ENCODE measurements at places on chromosomes 3 and 15. TPM values are rescaled to one million over a fixed set of nuclear protein-coding genes. Genes with fewer than 3 reads are reported as not detected.

GRCh38 chr3:85939074-85939482 lies 980.3 kb downstream of the CADM2 start:
- DNase-seq: no peak

DNA sequence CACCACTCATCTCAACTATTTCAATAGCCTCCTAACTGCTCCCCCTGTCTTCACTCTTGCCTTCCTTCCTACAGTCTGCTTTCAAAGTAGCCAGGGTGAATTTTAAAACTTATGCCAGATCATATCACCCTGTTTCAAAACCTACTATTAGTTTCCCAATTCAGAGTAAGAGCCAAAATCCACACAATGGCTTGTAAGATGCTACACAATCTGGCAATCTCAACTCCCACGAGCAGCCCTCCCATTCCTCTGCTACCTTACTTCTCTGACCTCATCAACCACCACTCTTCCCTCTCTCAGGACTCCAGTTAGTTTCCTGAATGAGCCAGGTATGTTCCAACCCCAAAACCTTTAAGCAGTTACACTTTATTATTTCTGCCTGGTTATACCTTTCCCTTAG lies 62.5 kb downstream of the VPS13C start:
- no peak for DNase-seq

GRCh38 chr3:130345487-130346079 lies at the start of gene COL6A5:
Gene COL6A5, plus strand, starts transcription at chr3:130345672. Its CDS starts 27,967 bp downstream, at chr3:130373639.
- peak; percentile 12 for DNase-seq

DNA sequence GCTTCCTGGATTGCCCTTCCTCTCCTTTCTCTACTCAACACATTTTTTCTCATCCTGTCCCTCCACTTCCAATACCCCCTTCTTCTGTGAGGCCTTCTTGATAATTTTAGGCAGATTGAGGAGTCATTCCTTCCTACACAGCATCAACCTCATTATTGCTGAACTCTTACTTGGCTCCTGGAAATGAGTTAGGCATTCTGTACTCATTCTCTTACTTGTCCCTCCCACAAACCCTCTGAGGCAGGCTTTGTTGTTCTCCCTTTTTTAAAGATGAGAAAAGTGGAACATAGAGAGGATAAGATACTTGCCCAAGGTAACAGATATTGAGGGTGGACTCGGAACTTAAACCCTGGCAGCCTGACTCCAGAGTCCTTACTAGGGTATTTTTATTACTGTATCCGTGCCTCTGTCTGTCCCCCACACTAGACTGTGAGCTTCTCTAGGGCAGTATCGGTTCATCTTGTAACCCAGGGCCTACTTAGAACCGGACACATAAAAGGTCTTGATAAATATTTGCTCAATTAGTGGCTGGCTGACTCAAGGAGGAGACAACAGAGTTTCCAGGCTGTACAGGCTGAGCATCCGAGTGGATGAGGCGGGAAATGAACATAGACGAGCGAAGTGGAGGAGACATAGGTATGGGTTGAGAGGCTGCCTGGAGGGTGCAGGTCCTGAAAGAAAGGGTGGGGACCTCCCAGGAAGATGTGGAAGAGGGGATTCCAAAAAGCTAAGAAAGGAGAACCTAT lies 148.7 kb upstream of the ATP2B2 start:
- DNase-seq: no peak

DNA sequence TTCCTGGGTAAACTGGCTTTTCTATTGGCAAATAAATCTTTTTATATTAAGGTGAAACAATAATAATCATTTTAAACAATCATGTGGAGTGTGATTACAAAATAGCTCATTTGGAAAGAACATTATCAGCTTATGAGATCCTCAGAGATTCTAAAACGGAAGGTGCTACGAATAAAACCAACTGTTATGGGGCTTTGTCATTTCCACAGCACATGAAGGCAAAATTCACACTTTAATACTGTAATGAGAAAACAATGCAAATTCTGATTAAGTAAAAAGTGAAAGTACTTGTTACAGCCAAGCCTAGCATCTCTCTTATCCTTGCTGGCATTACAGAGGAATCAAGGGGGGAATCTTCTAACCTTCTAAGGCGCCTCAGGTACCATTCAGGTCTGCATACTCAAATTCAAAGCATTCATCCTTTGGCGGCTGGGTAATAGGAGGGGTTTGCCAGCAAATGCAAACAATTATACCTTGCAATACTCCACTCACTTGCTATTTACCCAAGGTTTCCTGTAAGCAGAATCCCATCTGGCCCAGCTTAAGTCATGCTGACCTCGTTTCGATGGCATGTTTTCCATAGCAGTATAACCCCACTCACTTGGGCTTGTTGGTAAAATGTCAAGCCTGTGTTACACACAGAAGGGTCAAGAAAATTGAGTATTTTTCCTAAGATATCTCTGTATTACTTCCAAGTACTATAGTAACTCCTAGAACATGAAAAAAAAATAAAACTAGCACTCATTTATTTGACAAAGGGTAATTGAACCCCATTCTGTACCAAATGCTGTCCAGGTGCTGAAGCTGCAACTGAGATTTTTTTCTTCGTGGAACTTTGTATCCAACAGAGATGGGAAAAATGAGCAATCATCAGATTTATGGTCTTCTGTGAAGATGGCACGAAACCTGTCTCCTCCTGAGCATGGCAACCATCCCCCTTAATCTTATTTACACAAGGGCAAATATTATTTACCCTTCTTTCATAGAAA lies 183.7 kb upstream of the LMCD1 start:
- DNase-seq: no peak

GRCh38 chr3:169901453-169901852 lies 9.9 kb upstream of the SAMD7 start:
- no peak for DNase-seq

DNA sequence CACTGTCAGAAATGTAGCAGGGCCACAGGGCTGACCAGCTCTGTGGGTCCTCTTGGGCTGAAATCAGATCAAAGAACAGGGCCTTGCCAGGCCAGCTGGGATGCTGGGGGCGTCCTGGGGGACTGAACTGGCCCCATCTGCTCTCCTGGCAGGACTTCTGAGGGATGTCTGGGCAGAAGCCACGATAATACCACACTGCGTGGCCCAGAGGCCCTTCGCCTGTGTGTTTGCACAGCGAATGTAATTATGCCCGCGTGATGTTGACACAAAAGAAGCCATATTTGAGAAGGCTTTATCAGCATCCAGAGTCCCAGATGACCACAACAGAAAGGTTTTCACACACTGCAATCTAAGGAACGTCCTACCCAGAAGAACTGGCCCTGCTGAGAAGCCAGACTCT lies 174.0 kb downstream of the RAB11A start:
- DNase-seq: no peak

DNA sequence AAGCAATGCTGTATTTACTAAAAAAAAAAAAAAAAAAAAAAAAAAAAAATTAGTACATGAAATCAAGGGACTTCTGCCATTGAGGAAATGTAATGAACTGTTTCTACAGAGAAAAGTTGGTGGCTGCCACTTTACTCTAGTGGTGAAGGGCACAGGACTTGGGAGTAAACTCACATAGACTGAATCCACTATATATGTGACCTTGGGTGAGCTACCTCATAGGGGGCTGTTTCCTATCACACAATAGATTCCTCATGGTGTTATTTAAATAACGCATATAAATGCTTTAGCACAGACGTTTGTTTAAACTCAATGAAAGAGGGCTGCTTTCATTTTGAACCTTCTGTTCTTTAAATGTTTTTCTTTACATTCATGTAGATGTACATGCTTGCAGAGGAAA lies 25.8 kb downstream of the TERC start:
- no peak for DNase-seq

GRCh38 chr3:48830715-48831114 lies 17.0 kb downstream of the PRKAR2A start:
- DNase-seq: no peak

DNA sequence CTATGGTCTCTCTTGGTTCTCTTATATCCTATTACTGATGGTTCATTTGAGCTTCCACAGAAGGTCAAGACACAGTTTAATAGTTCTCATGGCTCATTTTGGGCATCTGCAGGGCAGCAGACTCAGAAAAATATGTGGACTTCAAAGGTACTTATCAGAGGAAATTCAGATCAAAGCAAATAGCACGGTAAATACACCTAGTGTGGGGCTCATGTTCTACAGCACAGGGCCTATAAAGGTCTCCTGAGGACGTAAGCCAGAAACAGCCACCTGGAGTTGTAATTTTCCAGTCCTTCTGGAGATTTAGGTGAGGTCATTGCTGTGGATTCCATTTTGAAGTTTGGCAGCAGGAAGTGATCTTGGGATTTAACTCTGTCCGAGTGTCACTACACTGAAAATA lies 134.5 kb upstream of the SGO1 start:
- no peak for DNase-seq

DNA sequence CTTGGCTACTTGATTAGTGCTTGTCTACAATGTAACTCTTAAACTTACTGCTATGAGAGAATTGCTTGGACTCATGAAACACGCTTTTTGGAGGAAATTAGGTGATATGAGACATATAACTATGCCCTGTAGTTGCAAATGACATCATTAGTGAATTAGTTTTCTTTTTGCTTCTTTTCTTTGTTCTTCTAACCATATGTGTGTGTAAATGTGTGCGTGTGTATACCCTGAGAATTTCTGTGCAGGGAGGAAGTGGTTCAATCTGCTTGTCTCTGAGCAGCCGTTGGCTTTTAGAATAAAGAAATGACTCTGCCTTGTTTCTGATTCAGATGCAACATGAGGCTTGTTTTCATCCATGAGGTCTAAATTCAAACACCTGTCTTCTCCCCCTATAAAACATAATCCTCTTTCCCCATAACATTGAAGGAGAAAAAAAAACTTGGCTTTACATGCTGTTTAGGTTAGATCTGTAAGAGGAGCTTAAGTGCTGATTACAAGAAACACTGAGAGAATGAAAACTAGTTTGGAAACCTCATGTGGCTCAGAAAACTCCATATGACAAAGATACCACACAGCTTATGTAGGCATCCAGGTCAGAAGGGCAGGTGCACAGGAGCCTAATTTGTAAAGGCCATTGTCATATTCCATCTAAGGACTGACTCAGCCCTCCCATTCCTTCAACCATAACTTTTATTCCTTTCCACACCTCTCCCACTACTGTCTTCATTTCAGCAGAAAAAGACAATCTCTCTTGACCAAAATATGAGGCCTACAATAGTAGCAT lies 30.5 kb upstream of the BLM start:
- no peak for DNase-seq

GRCh38 chr3:100709842-100710260 lies 557 bp downstream of the TFG start:
- DNase-seq: peak; percentile 22

CCDC39 gene
- polyA plus RNA-seq: 10.9 TPM

SLC51A gene
- 11.5 TPM for polyA plus RNA-seq

EPB42 gene
- polyA plus RNA-seq: 1.2 TPM

All from renal cortex interstitium (tissue), 15 donors.